GM03348 (cell line): ENCODE measurements at places on chromosomes 11 and 22.

DNA sequence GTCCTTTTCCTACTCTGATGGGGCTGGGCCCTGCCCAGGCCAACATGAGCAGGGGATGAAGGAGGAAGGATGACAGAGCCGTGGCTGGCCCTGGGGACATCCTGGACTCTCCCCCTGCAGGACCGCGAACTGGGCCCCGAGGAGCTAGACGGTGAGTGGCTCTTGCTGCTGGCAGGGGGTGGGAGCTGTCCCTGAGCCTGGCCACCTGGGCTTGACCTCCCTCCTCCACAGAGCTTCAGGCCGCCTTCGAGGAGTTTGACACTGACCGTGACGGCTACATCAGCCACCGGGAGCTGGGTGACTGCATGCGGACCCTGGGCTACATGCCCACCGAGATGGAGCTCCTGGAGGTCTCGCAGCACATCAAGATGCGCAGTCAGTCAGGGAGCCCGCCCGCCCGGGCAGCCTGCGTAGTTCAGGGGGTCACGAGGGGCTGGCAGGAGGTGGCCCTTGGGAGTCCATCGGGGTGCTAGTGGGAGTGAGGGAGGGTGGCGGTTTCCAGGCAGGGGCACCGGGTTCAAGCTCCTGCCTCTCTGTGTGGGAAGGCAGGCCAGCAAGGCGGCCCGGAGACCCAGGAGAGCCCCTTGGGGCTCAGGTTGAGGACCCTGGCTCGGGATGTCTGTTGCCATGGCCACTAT lies 1.0 kb downstream of the CABP4 start:
- DNase-seq: no peak

- no peak for DNase-seq
Observed at GRCh38 chr22:40491990-40492631, 121.7 kb downstream of the SGSM3 start.

- peak; percentile 31 for DNase-seq
Observed at GRCh38 chr11:120773501-120774031, 250.3 kb upstream of the TBCEL start.

DNA sequence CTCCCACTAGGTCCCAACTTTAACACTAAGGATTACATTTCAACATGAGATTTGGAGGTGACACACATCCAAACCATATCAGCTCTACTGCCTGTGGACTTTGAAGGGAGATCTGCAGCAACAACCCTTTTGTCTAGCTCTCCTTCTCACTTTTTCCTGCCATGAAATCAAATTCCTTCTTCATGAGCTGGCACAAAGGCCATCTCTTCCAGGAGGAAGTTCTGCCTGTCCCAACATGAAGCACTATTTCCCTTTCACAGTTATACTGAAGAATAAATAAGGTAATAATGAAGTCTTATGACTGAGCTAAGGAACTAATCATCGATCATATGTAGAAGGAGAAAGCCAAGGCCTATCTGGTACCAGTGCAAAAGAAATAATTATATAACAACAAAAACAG lies 253.5 kb upstream of the TENM4 start:
- DNase-seq: no peak

- DNase-seq: no peak
Observed at GRCh38 chr11:117704395-117705100, 92.5 kb downstream of the DSCAML1 start.

DNA sequence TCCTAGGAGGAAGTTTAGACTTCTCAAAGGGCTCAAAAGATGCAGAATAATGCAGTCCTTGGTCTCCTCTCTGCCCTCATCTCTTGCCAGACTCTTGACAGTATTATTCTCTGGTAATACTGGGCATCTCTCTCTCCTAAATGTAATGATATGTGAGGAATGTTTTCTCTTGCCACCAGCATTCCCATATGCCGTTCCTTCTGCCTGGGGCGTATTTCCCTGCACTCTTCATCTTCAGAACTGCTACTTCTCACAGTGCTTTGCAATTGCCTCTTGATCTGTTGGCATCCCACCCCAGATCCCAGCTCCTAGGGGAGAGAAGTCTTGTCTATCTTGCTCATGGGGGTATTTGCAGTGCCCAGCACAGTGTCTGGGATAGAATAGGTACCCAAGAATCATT lies 107.4 kb downstream of the RASSF10 start:
- DNase-seq: no peak

- no peak for DNase-seq
Observed at GRCh38 chr11:11482730-11483129, 129.7 kb upstream of the CSNK2A3 start.

GRCh38 chr11:12540913-12541582 lies 133.2 kb upstream of the TEAD1 start:
- DNase-seq: peak; percentile 92
